ENCODE measurements at places on chromosomes 3 and 15.

DNA sequence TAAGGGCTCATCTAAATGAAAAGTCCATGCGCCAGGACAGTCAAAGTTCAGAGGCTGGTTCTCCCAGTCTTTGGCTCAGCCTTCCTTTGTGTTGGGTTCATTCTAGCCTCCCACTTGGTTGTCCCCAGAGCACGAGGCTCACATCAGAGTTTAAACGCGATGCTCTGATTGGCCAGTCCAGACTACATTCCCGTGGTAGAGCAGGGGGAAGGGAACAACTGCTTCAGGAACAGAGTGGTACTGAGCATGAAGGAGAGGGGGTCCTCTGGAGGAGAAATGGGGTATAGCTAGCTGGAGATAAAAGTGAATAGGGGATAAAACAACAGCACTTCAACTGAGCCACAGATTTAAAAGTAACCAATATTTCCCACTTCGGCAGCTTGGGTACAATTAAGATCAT, 32.2 kb downstream of the ANAPC13 start:
- no peak for DNase-seq

GRCh38 chr15:66036859-66037258, 167.6 kb downstream of the RAB11A start:
- DNase-seq, result no peak

- DNase-seq, result peak; percentile 21
Measured at GRCh38 chr15:34365091-34365825, 1.7 kb downstream of the LPCAT4 start.

DNA sequence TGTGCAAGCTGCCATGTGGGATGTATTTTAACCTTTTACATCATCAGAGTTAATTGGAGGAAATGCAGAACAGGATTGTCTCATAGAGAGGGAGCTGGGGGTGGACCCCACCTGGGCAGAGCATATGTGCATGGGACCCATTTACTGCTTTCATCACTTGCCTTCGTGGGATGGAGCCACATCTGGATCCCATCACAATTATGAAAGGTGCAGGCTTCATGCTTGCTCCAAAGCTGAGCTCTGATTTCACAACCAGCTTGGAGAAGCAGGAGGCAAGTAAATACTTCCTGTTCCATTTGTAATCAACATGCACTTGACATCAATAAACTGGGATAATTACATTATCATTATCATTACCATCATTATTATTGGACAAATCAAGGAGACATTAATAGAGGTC, 161.9 kb downstream of the ALDH1A2 start:
- no peak for DNase-seq

DNA sequence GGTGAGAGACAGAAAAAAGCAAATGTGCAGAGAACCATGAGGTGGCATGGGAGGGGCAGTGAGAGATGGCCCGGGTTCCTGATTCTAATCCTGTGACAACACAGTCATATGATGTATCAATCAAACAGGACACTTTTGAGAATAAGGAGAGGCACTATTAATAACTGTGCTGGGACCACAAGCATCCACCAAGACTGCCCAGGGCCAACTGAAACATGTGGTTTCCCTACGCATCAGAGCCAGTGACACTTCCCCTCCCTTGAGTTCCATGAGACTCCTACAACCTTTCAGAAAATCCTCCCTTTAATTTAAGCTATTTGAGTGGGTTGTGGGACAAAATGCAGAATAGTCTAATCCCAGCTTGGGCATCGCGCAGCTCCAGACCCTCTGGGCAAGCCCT, 17.4 kb downstream of the SH3BP5 start:
- no peak for DNase-seq

DNA sequence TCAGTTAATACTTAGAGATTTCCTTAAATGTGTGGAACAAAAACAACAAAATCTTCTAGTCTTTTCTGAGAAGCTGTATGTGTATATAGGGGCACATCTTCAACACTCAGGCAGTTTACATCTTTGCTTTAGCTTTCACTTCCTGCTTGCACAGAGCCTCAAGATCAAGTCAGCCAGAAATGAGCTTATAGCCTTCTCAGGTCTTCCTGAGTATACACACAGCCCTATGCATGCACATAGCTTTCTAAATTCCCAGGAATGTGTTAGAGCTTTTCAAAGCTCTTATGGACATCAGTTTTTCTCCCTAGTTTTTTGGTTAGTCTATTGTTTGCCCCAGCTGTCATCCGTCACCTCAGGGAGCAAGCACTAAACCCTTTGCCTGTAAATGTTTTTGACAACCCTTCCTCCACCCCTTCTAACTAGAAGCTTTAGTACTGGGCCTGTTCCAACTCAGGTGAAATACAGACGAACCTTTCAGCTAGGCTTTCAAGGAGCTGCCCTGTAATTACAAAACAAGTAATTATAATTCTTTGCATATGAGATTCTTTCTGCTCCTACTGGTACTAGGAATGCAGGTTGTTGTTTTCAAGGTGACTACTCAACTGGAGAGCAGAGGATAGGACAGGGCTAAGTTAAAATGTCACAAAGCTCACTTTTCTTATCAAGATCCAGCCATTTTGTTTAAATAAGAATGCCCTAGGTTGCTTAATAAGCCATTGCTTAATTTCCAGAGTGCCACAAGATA, 22.6 kb upstream of the MTMR10 start:
- no peak for DNase-seq

DNA sequence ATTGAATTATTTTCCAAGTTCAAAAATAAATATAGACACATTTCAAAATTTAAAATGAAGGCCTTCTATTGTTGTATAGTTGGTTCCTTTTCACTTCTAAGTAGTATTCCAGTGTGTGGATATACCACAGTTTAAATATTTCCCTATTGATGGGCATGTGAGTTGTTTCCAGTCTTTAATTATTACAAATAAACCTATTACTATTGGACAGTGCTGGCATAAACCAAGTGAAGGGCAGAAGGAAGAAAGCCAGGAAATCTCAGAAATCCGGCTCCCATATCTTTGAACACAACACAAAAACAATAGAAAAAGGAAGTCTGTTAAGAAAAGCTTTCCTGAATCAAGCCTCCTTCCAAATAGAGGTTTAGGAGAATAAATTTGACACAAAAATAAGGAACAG, 26.1 kb downstream of the GOLGB1 start:
- DNase-seq, result no peak

DNA sequence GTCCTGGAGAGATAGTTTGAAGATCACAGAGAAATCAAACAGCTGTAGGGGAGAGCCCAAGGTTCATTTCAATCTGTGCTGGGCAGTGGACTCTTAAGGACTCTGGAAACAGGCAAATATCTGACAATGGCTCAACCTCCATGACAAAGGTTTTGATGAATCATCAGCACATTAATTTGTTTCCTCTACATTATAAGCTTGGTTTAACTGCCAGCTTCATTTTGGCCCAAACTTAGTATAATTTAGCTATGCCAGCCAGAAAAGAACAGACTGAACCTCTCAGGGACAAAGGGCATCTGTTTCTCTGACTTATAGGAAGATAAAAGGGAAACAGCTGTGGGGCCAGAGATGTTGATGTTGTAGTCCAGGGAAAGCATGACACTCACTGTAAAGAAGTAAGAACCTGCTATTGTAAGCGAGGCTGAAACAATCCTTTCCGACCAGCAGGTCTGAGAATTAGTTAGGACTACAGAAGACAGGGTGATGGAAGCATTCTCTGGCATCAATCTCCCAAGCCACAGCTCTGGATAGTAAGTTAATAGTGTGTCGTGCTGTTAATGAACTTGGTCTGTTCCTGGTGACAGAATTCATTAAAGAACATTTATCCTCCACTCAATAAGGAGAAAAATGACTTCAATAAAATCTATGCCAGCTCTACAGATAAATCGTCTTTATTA, 110.1 kb downstream of the KCNMB2 start:
- DNase-seq, result no peak

GRCh38 chr15:76328106-76328696, 8.4 kb upstream of the ISL2 start:
- DNase-seq, result no peak

- no peak for DNase-seq
Measured at GRCh38 chr15:42712584-42712983, 24.3 kb downstream of the CDAN1 start.

GRCh38 chr3:179882292-179882691, 154.4 kb downstream of the PEX5L start:
- no peak for DNase-seq

DNA sequence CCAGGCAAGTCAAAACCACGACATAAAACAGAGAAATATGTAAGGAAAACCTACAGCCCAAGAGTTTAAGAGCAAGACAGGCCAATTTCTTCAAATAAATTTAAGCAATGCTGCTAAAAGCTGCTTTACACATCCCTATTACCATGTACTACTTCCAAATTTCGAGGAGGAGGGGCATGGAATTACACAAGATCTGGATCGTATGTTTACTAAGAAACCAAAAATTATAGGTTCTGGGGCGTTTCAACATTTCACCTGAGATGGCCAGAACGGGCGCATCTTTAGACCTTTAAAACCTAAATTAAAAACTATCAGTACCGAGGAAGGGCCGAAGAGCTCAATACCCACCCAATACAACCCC, 664 bp upstream of the NR2C2 start:
- DNase-seq, result no peak

DNA sequence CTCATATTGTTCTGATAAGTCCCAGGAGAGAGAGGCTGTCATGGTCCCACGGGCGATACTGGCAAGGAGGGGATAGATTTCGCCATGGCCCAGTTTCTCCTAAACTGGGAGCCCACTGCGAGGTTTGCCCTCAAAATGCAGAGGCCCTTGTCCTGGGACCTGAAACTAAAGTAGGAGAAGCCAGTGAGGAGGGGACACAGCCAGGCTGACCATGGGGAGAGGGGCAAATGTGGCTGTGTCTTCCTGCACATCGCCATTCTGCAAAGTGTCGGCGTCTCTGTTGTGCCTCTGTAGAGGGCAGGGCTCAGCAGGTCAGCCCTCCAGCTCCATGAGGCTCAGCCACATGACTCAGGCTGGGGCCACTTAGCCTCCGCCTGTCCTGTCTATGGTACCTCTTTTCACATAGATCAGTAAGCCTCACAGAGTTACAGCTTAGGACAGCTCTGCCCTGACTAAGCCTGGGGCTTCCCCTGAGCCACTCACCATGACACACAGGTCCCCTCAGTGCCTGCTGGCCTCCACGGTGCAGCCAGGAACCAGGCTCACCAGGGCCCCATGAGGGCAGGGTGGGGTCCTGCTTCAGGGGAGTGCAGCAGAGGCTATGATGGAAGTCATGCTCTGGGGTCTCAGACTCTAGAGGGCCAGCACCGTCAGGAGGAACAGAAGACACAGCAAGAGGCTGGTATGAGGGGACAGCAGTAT, 28.6 kb upstream of the PLXNA1 start:
- no peak for DNase-seq

GRCh38 chr3:108525256-108525655, 14.9 kb upstream of the MYH15 start:
- no peak for DNase-seq

- no peak for DNase-seq
Measured at GRCh38 chr3:153372326-153372725, 210.3 kb downstream of the RAP2B start.

GRCh38 chr15:50968353-50968752, 59.9 kb downstream of the AP4E1 start:
- DNase-seq, result no peak

DNA sequence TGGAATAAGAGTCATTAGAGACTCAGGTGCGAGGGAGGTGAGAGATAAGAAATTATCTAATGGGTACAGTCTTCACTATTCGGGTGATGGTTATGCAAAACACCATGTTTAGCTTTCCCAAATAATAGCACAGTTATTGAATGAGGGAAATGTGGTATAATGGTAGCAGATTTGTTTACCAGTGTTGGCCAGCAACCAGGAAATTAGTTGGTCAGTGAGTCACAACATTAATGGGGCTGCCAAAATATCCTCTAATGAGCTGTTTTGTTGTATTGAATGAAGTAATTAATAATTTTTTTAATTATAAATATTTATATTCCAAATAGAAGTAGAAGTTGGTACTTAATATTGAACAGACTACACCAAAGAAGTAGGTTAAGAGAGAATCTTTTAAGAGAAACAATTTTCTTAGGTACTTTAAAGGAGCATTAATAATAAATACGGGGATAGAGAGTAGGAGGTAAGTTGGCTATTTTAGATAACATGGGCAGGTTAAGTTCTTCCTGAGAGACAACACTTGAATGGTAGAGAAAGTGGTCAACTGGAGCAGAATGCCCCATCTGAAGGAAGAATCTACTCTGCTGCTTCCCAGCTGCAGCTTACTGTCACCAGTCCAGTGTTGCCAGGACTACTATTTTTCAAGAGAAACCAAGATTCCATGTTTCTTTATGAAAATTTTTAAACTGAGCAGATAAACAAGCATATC, 218.8 kb downstream of the UBE2E2 start:
- DNase-seq, result no peak

DNA sequence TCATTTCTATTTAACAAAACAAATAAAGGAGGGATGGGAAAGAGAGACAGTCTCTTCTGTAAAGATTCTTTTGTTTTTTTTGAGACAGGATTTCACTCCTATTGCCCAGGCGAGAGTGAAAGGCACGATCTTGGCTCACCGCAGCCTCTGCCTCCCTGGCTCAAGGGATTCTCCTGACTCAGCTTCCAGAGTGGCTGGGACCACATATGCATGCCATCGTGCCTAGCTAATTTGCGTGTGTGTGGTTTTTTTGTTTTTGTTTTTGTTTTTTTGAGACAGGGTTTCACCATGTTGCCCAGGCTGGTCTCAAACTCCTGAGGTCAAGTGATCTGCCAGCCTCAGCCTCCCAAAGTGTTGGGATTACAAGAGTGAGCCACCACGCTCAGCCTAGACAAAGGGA, 23.3 kb downstream of the STAG1 start:
- DNase-seq, result no peak

- no peak for DNase-seq
Measured at GRCh38 chr3:90011131-90011530, 903.7 kb downstream of the EPHA3 start.

DNA sequence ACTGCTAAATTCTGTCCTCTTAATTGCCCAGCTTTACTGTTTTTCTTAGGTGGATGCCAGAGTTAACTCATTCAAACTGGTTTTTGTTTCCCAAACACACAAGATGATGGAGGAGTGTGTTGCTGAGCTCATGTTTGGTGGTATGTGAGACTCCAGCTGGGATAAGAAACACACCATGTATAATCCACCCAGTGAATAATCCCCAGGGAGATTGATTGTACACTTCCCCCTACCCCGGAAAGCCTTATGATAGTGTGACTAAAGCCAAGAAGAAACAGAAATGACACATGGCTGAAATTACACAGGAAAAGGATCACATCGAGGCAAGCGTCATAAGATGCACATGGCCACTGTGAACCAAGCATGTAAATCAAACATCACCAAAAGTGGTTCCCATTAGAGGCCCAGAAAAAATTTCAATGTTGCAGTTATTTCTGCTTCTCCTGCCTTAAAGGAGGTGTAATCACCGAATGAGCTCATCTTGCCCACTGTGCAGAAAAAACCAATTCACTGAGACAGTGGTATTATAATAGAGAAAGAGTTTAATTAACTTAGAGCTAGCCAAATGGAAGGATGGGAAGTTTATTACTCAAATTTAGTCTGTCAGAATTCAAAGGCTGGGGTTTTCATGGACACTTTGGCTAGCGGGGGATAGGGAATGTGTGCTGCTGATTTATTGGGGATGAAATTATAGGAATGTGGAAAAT, 56.7 kb upstream of the MAGI1 start:
- no peak for DNase-seq

DNA sequence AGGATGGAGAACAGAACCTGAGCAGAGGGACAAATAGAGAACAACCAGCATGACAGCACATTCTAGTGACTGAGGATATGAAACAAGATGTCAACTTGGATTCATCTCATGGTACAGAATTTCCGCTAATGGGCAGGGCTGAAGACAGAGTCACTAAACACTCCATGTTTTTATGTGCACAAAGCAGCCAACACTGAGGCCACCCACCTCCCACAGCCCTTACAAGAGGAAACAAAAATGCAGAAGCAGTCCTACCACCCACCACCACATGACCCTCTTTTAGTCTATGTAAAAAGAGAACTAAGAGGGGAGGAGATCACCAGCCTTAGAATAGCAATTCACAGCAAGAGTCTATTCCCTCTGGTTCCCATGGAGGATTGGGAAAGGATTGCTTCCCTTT, 131.4 kb upstream of the UBE2E2 start:
- no peak for DNase-seq

Data from activated CD8-positive, alpha-beta memory T cell treated with anti-CD3 and anti-CD28 coated beads, Interleukin-2, amount 50 U/mL, for 4 hours (primary cell).